Lower lobe of right lung (tissue), 2 donors: ENCODE measurements at places on chromosomes 3 and 15.

DNA sequence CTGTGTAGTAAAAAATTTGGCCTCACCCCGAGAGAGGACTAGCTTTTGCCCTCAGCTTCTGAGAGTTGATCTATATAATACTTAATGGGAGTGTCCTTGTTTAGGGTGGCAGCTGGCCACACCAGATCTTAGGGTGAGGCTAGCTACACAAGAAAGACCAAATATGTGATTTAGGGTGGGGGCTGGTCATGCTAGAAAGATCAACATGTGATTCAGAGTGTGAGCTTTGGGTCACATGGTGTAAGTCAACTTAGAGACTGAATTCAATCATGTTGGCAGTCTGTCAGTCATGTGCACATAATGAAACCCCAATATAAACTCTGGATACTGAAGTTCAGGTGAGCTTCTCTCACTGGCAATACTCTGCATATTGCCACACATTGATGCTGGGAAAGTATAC is 120.7 kb upstream of the DAZL start:
- no peak for DNase-seq

- DNase-seq = peak; percentile 14
These were observed 69.1 kb downstream of the FBLN2 start for GRCh38 chr3:13617981-13618380.

DNA sequence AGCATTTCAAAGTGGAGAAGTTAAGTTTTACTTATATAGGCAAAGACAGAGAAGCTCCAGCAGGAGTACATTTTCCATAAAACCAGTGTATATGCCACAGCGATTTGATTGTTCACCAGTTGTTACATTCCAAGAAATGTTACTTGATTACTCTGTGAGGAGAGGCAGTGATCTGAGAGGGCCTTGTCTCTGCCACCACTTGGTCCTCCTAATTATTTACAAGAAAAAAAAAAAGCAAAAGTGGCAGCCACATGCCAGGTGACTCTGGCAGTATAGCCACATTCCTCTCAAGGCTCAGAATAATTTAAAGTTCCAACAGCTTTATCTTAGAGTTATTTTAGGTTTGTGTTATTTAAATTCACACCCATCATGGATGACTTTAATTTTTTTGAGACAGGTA is 1077.8 kb downstream of the ZPLD1 start:
- DNase-seq = no peak

GRCh38 chr15:47746516-47746915 is 29.2 kb downstream of the SEMA6D start:
- DNase-seq = no peak

DNA sequence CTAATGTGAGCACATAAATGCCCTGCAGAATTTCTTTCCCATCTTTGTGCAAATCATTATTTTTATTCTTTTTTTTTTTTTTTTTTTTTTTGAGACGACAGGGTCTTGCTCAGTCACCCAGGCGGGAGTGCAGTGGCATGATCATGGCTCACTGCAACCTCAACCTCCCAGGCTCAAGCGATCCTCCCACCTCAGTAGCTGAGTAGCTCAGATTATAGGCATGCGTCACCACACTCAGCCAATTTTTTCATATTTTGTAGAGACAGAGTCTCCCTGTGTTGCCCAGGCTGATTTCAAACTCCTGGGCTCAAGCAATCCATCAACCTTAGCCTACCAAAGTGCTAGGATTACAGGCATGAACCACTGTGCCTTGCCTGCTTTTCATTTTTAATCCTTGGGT is 22.9 kb downstream of the DAG1 start:
- no peak for DNase-seq

GRCh38 chr15:62901087-62901486 is 141.5 kb upstream of the TPM1 start:
- DNase-seq = no peak

GRCh38 chr3:156820692-156821080 is 5.5 kb upstream of the LEKR1 start:
- DNase-seq = no peak

DNA sequence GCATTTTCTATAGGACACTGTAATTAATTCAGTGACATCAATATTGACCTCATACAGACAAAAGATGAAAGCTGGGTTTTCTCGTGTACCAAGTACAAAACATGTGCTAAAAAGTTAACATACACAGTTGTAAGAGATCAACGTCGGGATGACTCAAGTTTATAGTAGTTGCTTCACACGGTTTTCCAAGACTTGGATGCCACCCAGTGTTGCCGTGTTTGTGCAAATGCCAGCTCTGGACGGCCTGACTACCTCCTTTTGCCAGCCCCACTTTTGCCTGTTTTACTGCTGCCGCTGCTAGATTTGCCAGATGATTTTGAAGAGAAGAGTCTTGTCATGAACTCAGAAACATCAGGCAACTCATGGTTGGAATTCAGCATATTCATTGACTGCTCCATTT is 17.6 kb downstream of the EMC7 start:
- no peak for DNase-seq

GRCh38 chr3:84165328-84165727 is 793.5 kb upstream of the CADM2 start:
- DNase-seq = no peak

- no peak for DNase-seq
These were observed 148.8 kb downstream of the GABRG3 start for GRCh38 chr15:27119695-27120266.

- no peak for DNase-seq
These were observed 22.1 kb upstream of the TRA2B start for GRCh38 chr3:185959609-185960521.

- peak; percentile 58 for DNase-seq
These were observed 124.3 kb downstream of the CHSY1 start for GRCh38 chr15:101127506-101128076.

- no peak for DNase-seq
These were observed 59.7 kb upstream of the ROPN1 start for GRCh38 chr3:124051636-124052035.

- no peak for DNase-seq
These were observed 29.0 kb downstream of the ARIH1 start for GRCh38 chr15:72503147-72503546.

- DNase-seq = no peak
These were observed 25.3 kb upstream of the HRH1 start for GRCh38 chr3:11128682-11129632.

DNA sequence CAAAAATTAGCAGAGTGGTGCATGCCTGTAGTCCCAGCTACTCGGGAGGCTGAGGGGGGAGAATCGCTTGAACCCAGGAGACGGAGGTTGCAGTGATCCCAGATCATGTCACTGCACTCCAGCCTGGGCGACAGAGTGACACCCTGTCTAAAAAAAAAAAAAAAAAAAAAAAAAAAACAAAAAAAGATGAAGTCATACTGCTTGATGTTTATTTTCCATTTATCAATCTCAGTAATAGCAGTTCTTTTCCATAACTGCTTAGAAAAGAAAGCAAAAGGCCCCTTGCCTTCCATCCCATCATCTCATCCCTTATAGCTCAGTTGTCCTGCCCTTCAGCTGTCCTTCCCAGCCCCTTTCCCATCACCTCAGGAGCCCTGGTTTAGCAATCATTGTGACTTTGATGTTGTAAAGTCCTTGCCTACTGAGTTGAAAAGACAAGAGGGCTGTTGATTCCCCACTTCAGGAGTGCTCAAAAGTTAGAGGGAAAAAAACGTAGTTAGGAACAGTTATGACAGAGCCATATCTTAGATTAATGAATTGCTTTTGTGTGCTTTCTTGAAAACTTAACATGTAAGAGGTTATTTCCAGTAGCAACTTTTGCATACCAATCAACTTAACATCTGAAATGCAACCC is 18.0 kb upstream of the THRB start:
- DNase-seq = no peak

GRCh38 chr3:49554633-49555265 is 472 bp downstream of the BSN start:
- DNase-seq = peak; percentile 66

- no peak for DNase-seq
These were observed 26.1 kb downstream of the FMN1 start for GRCh38 chr15:33168444-33168843.

GRCh38 chr15:33724321-33725036 is 243.8 kb upstream of the CHRM5 start:
- no peak for DNase-seq

GRCh38 chr3:149801195-149801594 is 8.8 kb upstream of the ANKUB1 start:
- no peak for DNase-seq

DNA sequence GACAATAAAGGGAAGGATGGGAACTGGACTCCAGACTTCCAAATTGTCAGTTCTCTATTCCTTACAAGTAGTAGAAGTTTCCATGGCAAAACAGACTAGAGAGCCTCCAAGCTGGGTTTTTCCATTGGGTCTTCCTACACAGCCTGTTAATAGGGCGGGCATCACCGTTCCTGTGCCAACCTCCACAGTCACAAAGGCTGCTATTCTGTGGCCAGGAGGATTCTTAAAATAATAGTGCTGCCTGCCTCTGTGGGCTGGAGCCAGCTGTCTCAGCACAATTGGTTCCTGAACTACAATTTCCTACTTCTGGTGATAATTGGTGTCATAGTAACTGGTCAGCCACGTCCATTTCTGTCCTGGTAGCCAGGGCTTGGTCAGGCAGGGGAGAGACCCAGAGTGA is 38.6 kb downstream of the LYZL4 start:
- no peak for DNase-seq

DNA sequence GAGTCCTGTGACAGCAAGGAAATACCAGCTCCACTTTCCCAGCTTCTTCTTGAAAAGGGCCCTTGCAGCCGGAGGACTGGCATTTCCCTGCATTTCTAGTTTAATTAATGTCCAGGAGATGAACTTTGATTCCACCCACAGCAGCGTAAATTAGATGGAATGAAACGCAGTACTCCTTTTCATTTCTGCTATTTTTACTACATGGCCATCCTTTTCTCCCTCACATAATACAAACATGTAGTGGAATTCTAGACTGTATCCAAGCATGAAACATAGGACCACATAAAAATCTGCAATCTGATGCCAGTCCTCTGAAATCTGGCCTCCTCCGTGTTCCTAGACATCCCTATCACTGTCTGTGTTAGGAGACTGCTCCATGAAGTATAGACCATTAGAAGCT is 403.2 kb downstream of the NR2F2 start:
- no peak for DNase-seq

- no peak for DNase-seq
These were observed 54.1 kb upstream of the FURIN start for GRCh38 chr15:90814191-90814821.

- no peak for DNase-seq
These were observed 253.0 kb upstream of the NSMCE3 start for GRCh38 chr15:29522373-29523276.

DNA sequence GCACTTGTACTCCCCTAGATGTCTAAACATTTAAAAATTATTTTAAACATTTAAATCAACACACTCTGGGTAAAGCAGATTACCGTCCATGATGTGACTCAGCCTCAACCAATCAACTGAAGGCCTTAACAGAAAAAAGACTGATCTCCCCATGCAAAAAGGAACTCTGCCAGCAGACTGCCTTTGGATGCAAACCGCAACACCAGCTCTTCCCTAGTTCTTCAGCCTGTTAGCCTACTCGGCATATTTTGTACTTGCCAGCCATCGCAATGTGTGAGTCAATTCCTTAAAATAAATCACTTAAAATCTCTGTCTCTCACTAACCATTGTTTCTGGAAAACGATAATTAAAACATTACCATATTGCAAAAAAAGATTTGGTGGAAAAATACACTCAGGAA is 375.9 kb downstream of the RSL24D1 start:
- DNase-seq = no peak

DNA sequence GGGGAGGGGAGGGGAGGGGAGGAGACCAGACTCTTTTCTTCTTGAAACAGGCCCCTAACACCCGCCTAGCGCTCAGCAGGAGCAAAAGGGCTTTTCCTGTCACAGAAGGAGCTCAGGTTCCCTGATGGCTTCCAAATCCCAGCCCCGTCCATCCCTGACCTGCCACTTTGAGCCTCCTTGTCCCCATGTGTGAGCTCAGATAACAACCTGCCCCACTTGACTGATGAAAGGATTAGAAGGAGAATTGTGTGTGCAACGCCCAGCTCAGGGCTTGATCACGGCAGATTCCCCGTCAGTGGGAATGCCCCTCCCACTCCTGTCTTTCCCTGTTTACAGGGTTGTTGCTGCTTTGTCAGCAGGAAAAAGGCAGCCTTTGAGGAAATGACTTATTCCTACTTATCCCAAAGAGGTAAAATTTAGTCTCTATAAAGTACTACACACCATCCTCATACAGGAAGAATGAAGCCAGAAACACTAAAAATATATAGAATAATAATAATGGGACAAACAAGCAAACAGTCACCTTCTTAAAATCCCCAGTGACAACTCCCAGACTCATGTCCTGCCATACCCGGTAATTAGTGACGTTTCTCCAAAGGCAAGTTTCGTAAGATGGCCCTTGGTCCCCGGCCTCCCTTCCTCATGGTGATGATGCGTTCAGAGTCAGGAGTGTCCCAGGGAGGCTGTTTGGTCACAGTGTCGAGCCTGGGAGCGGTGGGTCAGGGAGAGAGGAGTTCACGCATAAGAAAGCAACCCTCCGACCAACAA is 6.1 kb upstream of the LRRC15 start:
- DNase-seq = no peak

GRCh38 chr3:32577581-32578556 is 7.2 kb upstream of the DYNC1LI1 start:
- DNase-seq = no peak

- no peak for DNase-seq
These were observed 138.3 kb downstream of the MEX3B start for GRCh38 chr15:81907521-81907920.

DNA sequence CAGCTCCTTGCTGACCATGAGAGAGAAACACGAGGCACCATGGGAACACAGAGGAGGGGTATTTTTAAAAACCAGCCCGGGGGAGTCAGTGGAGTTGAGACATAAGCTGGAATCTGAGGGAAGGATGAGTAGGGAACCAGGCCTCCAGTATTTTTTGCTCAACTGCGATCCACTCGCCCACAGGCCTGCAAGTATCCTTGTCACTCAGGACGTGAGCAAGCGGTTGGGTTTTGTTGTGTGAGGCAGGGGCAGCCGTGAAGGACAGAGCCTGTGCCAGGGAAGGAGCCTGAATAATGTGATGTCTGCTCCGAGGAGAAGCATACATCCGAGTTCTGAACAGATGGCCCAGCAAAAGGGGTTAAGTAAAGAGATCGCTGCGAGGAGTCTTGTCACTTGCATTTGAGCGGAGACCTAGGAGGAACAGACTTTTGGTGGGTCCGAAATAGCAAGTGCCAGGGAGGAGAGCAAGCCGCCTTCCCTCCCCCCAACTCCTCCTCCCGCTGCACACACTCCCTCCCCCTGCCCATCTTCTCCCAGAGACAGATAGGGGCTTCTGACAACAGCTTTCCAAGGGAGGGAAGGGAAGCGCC is 20.4 kb upstream of the NTRK3 start:
- no peak for DNase-seq

DNA sequence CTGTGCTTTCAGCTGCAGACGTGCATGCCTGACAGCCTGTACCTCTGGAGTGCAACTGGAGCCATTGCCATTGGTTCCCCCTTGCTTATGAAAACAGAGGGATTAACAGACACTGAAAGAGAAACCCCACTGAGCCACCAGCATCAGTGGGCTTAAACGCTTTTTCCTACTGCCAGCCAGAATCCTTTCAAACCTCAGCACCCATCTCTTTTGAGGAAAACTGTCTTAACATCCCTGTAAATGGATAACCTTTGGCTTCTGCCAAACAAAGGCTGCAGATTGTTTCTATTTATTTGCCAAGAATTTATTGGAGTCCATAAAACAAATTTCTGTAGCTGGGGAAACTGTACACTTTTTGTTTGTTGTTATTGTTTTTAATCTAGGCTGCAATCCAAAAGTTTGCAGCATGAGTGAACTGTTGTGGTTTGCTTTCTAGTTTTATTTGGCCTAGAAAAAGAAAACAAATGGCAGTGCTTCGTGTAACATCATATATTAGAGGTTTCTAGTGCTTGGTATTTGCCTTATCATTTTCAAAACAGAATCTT is 369.2 kb upstream of the IL12A start:
- DNase-seq = no peak
